ENCODE measurements at places on chromosomes 12 and 14.

DNA sequence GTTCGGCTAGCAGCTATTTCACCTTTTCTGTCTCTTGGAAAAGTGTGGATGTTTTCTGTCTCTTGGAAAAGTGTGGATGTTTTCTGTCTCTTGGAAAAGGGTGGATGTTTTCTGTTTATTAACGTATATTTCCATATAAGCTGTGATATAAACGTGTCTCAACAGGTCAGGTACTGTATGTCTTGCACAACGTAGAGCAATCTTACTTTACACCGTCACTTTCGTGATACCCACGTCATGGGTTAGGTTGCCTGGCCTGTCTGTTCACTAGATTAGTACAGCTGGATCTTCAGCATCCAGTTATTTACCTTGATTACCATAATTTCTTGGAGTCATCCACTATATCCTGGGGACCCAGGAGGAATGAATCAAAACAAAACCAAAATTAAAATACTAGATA, 14.1 kb downstream of the CLEC7A start:
- DNase-seq = no peak

GRCh38 chr12:10941916-10942607, 3.0 kb upstream of the TAS2R14 start:
- DNase-seq = no peak

GRCh38 chr12:104207416-104208205, 8.0 kb upstream of the TXNRD1 start:
- no peak for DNase-seq

DNA sequence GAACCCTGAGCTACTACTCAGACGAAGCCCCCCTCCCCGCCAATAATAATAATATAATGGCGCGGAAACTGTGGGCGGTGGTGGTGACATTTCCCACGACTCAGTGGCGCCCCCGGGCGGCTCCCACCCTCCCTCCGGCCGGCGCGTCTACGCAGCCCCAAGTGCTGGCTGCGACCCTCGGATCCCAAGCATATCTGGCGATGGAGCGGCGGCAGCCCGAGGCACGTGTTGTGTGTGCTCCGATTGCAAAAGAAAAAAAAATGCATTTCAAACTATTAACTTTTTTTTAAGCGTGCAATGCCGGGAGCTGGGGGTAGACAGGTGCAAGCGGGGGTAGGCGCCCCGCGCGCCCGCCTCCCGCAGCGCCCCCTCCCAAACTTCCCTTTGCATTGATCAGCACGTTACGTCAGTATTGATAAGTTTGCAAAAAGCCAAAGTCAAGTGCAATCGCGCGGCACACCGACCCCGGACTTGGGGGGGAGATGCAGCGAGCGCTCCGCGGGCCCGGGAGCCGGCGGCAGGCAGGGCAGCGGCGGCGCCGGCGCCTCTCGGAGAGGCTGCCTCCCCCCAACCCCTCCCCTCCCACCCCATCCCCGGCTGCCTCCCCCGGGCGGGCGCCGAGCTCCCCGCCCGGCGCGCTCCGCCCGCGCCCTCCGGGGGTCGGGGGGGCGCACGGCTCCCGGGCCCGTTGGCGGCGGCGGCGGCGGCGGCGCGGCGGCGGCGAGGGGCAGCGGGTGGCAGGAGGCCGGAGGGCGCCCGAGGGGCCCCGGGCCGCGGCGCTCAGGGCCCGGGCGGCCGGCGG, 113.1 kb upstream of the MYL2 start:
- DNase-seq = peak; percentile 25

DNA sequence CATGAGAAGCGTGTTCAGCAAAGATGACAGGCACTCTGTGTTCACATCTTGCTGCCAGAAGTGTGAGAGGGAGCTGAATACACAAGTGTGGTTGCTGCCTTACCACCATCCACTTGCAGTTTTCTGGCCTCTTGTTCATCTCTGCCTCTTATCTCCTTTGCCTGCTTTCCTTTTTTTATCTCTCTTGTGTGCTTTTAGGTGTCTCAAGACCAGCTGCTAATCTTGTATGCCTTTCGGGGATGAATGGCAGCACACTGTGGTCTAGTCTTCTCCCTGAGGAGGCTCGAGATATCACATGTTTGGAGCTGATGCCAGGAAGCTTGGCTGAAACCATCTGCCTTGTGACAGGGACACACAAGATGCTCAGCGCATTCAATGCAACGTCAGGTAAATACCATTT, 17.2 kb downstream of the FAM234B start:
- DNase-seq = no peak

DNA sequence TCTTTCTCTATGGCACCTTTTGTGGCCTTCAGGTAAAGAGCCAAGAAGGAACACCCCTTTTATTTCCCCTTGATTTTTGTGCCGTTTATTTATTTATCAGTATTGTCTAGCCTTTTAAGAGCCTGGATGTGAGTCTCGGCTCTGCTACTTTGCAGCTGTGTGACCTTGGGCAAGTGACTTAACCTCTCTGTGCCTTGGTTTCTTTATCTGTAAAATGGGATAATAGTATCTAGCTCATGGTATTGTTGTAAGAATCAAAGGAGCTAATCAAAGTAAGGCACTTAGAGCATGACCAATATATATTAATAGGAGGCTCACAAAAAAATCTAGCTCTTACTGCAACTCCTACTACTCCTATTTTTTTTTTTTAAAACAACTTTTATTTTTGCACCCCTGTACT, 179.7 kb downstream of the CHST11 start:
- DNase-seq = no peak

DNA sequence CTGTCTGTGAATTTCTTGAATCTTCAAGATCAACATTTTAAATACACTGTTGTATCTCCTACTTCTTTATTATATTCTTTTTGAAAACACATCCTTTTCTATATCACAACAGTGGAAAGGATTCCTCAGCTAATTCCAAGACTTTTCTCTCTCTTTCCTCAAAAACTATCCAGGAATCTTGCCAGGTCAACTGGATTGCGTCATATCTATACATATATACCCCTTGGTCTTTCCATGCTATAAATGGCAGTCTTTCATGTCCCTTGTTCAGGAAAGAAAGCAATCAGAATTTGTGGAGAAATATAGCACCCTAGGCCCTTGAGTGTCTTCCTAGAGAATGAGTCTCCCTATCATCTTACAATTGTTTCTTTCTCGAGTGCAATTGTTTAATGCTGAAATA, 149.0 kb downstream of the KCNA5 start:
- DNase-seq = no peak

DNA sequence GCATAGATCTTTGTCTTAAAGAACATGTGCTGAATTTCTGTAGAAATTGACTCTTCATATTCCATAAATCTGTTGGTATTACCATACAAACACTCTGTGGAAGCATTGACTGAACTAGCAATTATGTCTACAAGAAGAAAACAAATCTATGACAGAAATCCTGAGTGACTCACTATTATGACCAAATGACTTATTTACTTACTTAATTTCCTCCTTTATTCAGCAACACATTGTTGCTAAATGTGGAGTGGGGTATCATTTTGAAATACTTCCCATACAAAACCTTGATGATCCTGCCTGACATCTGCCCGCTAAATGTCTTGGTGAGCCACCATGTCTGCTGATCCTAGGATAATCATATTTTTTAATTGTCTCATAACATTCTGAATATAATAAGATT, 99.1 kb upstream of the SLCO1C1 start:
- no peak for DNase-seq

- no peak for DNase-seq
Measured at GRCh38 chr12:81207664-81208063, 129.8 kb downstream of the ACSS3 start.

GRCh38 chr12:81347404-81347803, 269.5 kb downstream of the ACSS3 start:
- no peak for DNase-seq

DNA sequence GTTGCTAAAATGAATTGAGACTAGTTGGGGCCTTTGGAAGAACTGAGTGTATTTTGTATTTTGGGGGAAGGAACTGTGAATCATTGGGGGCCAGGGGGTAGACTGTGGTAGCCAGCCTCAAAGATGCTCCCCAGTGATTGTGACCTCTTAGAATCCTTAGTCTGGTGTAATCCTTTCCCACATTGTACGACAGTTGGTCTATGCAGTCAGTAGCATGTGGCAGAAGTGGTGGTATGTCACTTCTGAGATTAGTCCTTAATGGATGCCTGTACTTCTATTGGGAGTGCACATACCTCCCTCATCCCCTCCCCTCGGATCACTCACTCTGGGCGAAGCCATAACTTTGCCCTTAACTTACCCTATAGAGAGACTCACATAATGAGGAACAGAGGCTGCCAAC, 48.0 kb downstream of the USP15 start:
- DNase-seq = no peak

GRCh38 chr12:119204671-119205285, 26.0 kb downstream of the HSPB8 start:
- DNase-seq = no peak

DNA sequence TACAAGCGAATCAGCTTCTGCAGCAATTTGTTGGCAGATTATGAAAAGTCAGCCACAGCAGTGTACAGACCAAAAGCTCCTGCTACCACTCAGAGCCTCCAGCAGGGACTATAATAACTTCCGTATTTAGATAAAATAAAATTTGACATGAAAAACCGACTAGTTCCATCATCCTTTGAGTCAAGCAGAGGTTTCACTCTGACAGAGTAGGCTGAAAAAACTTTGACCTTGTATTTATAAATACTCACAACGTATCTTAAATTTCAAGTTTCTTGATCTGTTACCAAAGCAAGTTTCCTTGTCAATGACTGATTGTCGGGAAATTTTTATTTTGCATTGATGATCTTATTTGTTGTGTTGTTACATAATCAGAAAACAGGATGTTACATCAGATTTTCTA, 283.4 kb downstream of the DAD1 start:
- DNase-seq = no peak

DNA sequence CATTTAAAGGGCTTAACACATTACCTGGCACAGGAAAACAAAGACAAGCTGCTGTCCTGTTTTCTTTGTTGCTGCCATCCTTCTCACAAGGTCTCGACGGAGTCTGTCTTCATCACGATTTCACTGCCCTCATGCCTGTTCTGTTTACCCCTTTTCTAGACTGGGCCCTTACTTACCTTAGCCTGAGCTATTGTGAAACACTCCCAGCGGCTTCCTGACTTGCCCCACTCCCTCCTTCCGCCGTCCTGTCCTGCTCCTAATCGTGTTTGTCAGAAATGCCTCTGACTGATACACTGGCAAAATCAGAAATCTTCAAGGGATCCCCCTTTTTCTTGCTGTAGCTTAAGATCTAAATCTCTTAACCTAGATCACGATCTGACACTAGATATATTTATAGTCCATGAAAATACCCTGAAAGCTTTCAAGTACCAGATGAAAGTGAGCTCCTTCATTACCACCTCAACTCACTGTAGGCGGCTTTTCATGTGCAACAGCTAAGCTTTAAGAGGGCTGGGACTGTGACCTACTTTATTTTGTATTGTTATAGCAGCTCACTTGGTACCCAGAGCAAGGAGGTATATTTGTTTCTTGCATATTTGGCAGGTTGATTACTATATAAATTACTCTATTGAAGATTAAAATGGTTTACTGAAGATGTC, 32.1 kb downstream of the TECPR2 start:
- no peak for DNase-seq

- no peak for DNase-seq
Measured at GRCh38 chr12:51048661-51049251, 629 bp downstream of the LETMD1 start.

GRCh38 chr12:103326190-103326589, 169.6 kb downstream of the C12orf42 start:
- no peak for DNase-seq

GRCh38 chr14:100140452-100141078, 18.9 kb downstream of the DEGS2 start:
- DNase-seq = no peak

DNA sequence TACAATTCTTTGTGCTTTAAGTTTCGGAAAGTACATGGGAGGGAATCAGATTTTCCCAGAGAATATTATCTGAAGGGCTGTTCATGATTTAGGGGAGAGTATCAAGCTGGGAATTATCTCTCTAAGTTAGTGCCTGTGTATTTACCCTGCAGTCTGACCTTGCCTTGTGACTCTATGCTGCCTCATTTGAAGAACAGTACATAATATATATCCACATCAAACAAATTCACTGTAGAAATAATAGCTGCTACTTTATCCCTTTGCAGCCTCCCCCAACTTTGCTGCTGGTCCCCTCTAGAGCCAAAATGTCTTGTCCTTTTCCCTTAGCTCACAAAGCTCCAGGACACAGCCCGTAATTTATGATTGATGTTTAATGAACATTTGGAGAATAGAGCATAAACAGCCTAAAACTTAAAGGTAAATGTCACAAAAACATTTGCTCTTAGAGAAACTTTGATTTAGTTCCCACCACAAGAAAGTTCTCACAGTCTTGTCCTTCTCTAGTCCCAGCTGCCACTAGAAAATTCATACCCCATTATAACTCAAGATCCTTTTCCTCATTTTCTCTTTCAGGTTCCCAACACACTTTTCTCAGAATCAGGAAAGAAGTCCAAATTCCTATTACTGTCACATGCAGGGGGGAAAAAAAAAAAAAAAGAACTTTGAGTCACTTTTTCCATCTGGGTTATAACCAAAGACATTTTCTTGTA, 1009.6 kb downstream of the FLRT2 start:
- DNase-seq = no peak

DNA sequence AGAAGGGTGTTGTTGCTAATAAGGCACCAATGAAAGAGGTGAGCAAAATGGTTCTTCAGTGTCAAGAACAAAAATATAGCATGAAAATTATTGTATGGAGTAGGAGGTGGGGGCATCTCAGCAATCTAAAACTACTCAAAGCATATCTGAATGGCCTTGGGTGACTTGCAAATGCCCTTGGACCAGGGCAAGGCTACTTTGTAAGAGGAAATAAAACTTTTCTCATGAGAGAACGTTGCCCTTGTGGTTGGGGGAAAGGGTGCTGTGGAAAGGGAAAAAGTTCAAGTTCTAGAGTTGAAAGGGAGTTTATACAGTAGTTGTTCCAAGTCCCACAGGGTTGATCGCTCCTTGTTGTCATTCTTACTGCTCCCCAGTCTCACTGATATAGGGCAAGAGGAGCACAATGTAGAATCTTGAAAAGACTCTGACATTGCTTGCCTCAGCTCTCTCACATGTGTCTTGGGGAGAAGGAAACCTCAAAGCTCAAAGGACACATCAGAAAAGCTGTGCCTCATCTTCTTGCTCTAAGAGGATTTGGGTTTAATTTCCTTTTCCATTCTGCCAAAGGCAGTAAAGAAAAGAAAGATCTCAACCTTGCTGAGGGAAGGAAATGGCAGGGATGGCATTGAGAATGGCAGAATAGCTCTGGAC, 270.5 kb downstream of the DUSP6 start:
- DNase-seq = no peak

- DNase-seq = no peak
Measured at GRCh38 chr14:30551460-30551859, 7.5 kb upstream of the G2E3 start.

DNA sequence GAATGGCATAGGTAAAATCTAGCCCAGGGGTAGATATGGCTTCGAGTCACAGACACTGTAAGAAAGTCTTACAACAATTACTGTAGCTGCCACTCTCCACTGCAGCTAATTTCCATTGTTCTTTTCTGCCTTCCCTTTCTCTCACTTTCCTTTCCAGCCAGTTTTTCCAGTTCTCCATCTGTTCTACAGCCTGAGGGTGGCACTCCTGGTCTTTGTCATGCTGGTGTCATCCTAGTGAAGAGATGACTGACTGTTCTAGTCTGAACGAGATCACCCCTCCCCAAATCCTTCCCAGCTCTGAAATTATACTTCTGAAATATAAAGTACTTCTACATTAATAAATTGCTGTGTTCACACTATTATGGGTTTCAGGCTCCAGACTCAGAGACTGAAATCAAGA, 74.2 kb upstream of the CSRP2 start:
- no peak for DNase-seq

GRCh38 chr12:20567413-20567812, 127.7 kb upstream of the SLCO1C1 start:
- no peak for DNase-seq

All from activated CD4-positive, alpha-beta T cell treated with anti-CD3 and anti-CD28 coated beads, Interleukin-2, amount 50 U/mL, for 48 hours (primary cell).